ENCODE measurements at places on chromosomes 5 and 9.

DNA sequence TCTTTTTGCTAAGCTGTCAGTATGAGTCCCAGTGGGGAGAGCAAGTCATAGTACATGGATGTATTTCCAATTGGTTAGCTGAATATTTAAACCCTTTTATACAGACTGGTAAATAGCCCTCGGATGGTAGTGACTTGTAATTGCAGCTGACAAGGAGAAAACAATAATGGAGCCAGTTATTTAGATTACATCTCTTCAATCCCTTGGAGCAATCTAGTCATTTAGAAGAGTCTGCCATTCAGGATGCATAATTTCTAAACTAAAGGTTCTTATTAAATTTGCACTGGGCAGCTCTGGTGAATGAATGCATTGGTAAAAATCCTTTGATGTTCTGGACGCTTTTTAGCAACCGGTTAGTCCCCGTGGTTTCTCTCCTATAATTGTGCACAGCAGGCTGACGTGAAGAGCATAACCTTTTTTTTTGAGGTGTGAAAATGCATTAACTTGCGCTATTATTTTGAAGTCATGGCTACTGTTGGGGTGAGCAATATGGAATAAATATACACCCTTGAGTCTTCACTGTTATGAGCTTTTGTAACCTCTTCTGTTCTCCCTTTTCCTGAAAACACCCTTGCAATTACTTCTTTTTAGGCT, 158.6 kb upstream of the CD180 start:
- no peak for DNase-seq

DNA sequence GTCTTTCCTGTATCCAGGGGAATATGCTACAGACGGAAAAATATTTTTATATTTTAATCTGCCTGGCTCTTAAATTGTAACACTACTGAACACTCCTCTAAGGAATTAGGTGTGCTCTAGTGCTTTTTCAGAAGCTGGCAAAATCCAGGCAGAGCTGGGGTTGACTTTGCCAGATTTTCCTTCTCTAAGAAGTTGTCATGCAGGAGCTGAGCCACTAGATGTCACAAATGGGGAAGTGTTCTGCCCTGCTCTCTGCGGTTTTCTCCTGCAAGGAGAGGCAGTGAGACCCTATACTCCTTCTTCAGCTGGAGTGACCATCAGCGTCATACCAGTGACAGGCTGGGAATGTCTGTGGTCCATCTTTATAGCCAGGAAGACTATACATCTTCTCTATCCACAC, 112.5 kb downstream of the HAPLN1 start:
- no peak for DNase-seq

- DNase-seq: no peak
These were observed 28.1 kb upstream of the GSN start for GRCh38 chr9:121239851-121240250.

- no peak for DNase-seq
These were observed 72.9 kb downstream of the RCL1 start for GRCh38 chr9:4865681-4866080.

- DNase-seq: no peak
These were observed 302.6 kb downstream of the OSTF1 start for GRCh38 chr9:75390951-75391350.

GRCh38 chr9:132481053-132481849, 71.2 kb downstream of the CFAP77 start:
- no peak for DNase-seq

All from amygdala (tissue), 56 donors.